Central memory CD4-positive, alpha-beta T cell (primary cell): ENCODE measurements at places on chromosomes 6 and 20.

DNA sequence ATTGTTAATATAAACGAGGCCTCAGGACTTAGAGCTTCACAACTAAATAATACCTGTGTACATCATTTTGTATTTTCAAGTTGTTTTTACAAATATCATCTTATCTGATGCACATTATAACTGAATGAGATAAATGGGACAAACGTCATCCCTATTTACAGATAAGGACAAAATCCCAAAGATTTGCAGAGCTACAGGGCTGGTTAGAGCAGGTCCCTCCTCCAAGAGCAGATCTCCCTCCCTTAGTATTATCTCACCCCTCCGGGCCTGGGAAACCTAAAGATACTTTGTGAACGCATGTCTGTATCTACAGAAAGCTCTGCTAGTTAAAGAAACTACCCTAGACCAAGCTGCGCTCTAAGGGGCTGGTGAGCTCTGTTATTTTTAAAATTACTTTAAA, 130.4 kb upstream of the PROKR2 start:
- DNase-seq, result no peak

DNA sequence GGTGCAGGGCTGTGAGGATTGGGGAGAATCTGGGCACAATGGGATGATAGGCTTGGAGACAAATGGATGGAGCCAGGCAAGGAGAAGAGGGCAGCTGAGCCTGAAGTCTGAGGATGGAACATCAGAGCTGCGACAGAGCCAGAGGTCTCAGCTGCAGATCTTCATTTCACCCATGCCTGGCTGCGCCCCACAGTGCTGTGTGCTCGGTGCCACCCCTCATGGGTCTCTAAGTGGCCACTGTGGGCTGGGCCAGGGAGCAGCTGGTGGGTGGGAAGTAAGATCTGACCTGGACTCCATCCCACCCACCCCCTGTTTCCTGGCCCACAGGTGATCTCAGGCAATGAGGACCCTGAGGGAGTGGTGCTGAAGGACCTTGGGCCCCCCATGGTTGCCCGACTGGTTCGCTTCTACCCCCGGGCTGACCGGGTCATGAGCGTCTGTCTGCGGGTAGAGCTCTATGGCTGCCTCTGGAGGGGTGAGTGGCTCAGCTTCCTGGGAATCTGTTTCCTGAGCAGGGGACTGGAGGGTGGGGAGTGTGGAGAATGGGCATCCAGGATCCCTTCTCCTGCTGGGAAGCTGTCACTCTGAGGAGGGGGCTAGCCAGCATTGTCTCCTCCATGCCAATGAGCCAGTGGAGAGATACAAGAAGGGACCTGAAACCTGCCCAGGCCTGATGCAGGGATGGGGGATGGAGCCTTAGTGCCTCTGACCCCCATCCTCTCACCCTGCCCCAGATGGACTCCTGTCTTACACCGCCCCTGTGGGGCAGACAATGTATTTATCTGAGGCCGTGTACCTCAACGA, 6.5 kb downstream of the DDR1 start:
- no peak for DNase-seq

DNA sequence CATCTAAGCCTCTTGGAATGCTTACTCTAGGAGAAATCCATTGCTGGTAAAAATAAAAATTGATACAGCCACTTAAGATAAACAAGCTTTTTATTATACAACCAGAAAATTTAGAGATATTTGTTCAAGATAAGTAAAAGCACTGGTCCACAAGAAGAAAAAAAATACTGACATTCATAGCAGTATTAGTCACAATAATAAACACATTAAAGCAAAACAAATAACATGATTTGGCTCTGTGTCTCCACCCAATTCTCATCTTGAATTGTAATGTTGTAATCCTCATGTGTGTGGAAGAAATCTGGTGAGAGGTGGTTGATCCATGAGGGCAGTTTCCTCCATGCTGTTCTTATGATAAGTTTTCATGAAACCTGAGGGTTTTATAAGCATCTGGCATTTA, 1093.5 kb upstream of the ADGRB3 start:
- no peak for DNase-seq

GRCh38 chr20:8557711-8558110, 425.6 kb downstream of the PLCB1 start:
- DNase-seq, result no peak

DNA sequence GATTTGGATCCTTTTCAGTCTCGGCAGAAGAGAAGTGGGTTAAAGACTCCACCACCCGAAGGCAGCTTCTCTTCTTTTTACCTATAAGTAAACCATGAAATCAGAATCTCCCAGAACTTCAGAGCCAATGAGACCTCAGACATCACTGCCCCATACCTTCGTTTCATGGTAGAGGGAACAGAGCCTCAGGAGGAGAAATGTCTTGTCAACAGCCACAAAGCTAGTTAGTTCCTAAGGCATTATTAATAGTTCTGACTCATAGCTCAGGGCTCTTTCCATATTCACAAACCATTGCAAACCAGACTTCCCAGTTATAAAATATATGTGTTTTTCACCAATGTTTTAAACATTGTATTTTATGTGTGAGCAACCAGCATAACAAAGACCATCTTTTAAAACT, 118.7 kb upstream of the RIPOR2 start:
- DNase-seq, result no peak

DNA sequence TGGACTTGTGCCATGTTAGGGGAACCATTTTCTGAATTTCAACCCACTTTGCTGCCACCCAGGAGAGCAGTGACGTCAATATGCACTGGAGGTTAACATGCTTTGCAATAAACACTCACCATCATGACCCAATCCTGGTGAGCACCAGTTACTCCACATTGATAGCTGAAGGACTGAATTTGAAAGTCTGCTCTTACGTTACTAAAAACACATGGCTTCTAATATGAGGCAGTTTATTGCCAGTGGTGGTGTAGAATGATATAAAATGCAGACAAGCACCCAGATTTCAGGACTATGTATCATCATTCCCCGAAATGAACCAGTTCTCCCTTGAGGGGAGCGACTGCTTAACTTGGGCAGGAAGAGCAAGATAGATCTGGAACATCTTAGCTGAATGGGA, 23.8 kb downstream of the RFPL4B start:
- DNase-seq, result no peak

DNA sequence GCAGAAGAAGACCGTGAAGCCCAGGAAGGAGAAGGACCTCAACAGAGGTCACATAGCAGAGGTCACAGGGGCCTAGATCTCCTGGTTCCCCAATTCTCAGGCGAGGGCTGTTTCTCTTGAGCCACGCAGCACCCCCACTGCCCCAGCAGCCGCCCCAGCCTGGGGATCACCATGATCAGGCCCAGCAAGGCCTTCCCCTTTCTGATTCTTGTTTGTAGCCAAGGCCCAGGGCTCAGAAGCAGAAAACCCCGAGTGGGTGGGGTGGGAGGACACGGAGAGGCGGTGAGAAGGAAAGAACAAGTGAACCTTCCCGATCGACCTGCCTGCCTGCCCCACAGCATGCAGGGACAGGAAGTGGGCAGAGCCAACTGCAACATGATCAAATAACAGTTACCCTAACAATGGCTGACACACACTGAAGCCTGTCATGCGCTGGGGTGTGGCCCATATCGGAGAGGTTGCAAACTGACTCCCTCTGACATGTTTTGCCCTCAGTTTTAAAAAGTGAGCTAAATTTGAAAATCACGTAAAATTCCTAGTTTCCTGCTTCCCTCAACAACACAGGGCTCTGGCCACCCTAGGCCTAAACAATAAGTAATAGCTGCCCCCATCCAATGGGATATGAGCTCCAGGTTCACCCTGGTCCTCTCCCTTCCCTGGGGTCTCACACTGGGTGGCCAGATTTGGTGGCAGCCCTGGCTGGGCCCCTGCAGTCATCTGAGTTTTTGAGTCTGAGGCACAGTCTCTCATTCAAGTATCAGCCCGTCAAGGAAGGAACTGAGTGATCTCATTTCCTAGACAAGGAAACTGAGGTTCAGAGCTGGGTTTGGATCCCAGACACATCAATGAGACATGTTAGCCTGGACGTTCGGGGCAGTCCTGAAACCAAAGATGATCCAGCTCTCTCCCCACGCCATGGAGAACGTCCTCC, 6.5 kb downstream of the PEDS1 start:
- DNase-seq, result peak; percentile 83

DNA sequence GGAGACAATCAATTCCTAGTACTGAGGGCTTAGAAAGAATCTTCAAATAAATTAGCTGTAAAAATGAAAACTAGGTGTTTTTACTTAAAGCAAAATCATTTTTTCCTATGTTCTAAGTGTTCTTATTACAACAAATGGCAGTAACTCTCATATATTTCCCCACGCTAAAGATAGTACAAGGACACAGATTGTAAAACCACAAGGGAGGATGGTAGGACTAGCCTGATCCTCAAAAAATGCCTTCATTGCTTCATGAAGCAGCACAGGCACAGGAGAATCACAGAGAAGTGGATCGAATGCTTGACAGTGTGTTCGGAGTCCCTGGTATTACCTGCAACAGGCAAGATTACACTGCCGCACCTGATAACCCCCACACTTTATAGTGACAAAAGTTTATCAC, 58.5 kb downstream of the SAMD3 start:
- no peak for DNase-seq

- DNase-seq, result no peak
Observed at GRCh38 chr20:41063442-41063841, 34.8 kb downstream of the TOP1 start.

- DNase-seq, result no peak
Observed at GRCh38 chr6:28696682-28697081, 171.0 kb downstream of the GPX5 start.

DNA sequence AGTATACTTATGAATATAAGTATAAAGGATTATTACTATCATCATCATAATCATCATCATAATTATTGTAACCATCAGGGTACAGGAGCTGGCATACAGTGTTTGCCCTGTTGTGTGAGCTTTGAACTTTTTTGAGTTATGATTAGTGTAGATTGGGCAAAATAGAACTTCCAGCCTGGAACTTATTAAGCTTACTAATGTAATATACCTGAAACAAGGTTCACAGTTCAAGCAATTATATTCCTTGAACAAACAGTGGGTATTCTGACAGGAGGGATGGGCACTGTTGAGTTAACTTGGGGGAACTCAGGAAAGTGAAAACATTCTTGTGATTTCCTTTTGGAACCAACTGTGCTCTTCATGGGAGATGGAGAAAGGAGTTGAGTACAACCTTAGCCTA, 680.0 kb downstream of the DOK5 start:
- DNase-seq, result no peak

DNA sequence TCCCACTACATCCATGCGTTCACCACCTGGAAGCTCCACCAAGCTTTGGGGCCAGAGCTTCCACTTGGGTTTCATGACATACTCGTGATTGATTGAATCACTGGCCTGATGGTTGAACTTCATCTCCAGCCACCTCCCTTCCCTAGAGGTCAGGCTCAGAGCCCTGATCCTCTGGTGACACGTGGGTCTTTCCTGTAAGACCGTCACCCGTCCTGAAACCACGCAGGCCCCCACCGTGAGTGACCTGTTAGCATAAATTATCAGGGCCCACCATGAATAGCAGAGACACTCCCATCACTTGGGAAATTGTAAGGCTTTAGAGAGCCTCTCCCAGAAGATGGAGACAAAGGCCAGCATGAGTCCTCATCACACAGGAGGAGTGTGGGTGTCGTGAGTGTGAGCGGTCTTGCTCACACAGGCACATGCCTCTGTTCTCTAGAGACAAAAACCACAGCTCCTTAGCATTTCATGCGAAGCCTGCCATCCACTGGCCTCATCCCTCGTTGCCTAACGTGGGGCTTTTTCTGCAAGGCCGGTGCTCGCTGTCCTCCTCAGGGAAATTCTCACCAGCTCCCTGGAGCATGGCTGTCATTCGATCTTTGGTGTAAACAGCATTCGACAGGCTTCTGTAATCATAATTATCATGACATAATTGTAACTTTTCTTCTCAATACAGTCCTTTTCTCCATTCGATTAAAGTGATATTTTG, 65.1 kb upstream of the DUSP22 start:
- DNase-seq, result no peak

DNA sequence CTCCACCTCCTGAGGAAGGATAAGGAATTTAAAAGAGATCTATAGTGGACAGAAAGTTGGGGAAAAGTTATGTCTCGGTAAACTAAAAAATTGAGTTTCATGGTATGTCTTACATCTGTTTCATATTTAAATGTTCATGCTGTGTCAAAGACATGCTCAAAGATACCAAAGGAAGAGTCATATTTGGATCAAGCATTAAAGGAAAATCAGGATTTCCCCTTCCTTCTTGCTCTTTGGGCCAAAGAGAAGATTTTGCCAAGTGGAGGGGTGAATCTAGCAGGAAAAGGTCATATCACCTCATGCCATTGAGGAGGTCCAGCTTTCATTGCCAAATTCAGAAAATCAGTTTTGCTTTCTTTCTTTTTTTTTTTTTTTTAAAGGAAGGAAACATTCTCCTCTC, 192.4 kb downstream of the OGFRL1 start:
- DNase-seq, result no peak

GRCh38 chr20:40726776-40727175, 37.7 kb upstream of the MAFB start:
- no peak for DNase-seq

DNA sequence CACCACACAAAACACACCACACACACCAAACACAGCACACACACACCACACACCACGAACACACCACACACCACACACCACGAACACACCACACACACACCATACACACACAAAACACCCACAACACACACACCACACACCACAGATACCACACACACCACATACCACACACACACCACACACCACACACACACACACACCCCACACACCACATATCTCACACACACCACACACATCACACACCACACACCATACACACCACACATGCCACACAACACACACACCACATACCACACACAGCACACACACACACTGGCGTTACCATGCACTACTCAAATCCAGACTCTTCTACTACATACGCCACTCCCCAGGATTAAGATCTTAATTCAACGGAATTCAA, 118.9 kb upstream of the THBS2 start:
- DNase-seq, result no peak

DNA sequence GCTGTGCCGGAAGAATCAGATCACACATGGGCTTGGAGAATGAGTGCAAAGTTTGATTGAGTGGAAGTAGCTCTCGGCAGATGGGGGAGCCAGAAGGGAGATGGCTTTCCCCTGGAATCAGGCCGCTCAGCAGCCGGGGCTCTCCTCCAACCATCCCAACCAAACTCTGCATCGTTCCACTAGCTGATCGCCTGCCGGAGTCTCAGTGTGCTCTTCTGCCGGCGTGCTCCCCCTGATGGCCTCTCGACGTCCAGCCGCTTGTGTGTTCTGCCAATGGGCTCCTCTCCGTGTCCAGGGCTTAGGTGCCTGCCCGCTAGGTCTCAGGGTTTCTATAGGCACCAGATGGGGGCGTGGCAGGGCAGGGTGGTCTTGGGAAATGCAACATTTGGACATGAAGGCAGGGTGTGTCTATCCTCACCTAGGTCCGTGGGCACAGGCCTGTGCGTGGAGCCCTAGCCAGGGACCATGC, 4.9 kb upstream of the BIRC7 start:
- no peak for DNase-seq

GRCh38 chr6:27280540-27281000, 31.5 kb downstream of the POM121L2 start:
- DNase-seq, result no peak

GRCh38 chr20:12798286-12798685, 210.5 kb upstream of the SPTLC3 start:
- no peak for DNase-seq

GRCh38 chr6:105045526-105045925, 88.6 kb downstream of the LIN28B start:
- DNase-seq, result no peak

GRCh38 chr6:15626160-15626559, 36.7 kb downstream of the DTNBP1 start:
- no peak for DNase-seq
